ENCODE measurements at places on chromosomes 16 and 17.

DNA sequence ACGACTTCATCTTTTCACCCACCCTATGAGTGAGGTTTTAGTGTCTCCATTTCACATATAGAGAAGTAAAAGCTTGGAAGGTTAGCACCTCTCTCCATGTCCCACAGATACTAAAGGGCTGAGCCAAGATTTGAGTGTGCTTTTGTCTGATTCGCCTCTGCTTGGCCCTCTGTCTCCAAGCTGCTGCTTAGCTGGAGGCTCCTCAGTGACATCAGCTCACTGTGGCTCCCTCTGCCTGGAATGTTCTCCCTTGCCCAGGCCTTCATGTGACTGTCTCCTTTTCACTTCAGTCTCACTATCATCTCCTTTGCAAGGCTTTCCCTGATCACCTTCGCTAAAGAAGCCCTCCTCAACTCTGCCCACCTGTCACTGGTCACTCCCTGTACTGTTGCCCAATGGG lies 84.5 kb upstream of the HSBP1 start:
- DNase-seq = no peak

GRCh38 chr17:49516180-49516579 lies 21.1 kb downstream of the NGFR start:
- DNase-seq = no peak

DNA sequence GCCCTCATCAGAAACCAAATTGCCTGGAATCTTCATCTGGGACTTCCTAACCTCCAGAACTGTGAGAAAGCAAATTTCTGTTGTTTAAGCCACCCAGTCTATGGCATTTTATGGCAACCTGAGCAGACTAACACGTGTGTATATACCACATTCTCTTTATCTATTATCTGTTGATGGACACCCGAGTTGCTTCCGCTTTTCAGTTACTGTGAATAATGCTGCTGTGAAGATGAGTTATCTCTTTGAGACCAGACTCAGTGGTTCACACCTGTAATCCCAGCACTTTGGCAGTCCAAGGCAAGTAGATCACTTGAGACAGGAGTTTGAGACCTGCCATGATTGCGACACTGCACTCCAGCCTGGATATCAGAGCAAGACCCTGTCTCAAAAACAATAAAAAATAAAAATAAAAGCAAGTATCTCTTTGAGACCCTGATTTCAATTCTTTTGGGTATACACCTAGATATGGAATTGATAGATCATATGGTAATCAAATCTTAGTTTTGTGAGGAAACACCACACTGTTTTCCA lies 27.2 kb upstream of the CNEP1R1 start:
- no peak for DNase-seq

GRCh38 chr17:66492561-66493005 lies 190.2 kb downstream of the PRKCA start:
- no peak for DNase-seq

- DNase-seq = no peak
Observed at GRCh38 chr17:48595278-48595999, 1.9 kb upstream of the HOXB5 start.

GRCh38 chr17:35555691-35556090 lies 4.9 kb downstream of the SLFN14 start:
- DNase-seq = no peak

DNA sequence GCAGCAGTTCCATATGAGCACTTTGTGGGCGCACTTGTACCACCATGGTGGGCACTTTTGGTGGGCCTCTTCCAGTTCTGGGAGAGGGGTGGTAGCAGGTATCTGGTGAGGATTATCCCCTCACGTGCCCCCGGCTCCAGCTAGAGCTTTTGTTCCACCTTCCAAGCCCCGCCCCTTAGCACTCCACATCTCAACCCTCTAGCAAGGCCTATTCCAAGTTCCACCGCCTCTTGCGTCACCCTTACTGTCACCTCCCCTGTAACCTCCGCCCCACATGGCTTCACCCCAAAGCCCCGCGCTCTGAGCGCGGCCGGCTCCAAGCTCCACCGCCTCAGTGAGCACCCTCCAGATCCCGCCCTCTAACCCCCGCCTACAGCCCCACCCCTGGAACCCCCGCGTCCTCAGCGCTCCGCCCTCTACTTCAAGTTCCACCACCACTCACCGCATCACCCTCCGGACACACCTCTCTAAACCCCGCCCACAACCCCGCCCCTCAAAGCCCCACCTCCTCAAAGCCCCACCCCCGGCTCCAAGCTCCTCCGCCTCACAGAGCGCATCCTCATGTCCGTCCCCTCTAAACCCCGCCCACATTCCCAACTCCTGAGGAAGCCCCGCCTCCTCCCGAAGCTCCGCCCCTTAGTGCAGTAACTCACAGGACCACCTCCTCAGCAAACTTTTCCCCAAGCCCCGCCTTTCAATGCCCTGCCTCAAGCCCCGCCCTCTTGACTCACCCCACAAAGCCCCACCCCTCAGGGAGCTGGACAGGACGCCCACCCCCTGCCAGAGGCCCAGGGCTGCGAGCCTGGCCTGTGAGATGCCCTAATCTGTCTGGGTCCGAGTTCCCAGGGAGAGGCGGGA lies 11.1 kb downstream of the SCN4A start:
- DNase-seq = no peak
